H9 (cell line): ENCODE measurements at places on chromosomes 11 and 22.

- no peak for DNase-seq
Measured at GRCh38 chr11:95134491-95134890, 44.8 kb downstream of the ENDOD1 start.

- DNase-seq, result no peak
Measured at GRCh38 chr11:16226245-16226644, 130.1 kb downstream of the SOX6 start.

DNA sequence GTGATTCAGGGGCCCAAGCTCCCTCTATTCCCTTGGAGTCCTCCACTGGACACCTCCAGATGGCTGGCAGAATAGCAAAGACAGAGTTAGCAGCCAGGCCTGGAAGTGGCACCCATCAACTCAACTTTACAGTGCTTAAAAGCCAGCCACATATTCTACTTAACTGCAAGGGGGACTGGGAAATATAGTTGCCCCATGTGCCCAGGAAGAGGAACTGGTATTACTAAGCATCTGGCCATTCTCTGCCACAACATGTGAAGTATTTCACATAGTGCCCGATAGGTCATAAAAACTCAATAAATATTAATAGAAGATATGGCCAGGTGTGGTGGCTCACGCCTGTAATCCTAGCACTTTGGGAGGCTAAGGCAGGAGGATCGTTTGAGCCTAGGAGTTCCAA lies 5.5 kb upstream of the IL10RA start:
- no peak for DNase-seq

DNA sequence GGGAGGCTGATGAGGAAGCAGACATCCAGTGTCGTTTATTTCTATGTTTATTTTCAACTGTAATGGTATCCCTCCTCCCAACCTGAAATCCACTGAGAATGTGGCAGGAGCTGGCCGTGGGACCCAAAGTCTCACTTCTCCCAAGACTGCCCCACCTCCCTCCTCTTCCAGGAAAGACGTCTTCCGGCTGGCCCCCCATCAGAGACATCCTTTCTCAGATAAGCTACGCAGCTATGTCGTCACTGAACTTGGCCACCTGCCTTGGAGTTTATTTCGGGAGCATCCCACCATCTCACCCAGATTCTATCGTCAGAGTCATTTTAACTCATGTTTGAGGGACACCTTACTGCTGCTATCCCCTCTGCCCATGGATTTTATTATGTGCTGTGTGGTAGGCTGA lies 13.9 kb downstream of the TMEM184B start:
- DNase-seq, result no peak

DNA sequence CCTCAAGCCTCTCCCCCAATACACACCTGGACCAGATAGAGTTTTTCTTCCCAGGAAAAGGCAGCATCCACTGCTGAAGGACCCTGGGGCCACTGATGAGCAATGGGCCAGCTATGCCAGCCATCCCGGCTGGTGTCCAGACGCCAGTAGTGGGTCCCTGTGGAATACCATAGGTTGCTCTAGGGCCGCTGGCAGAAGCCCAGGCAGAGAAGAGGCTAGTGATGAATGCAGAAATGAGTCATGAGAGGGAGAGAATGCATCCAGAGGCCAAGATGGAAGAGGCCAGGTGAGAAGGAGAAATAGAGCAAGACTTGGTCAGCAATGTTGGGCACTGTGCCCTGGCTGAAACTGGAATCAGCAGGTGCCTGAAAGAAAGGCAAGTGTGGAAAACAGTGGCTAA lies 8.9 kb downstream of the HPX start:
- no peak for DNase-seq

DNA sequence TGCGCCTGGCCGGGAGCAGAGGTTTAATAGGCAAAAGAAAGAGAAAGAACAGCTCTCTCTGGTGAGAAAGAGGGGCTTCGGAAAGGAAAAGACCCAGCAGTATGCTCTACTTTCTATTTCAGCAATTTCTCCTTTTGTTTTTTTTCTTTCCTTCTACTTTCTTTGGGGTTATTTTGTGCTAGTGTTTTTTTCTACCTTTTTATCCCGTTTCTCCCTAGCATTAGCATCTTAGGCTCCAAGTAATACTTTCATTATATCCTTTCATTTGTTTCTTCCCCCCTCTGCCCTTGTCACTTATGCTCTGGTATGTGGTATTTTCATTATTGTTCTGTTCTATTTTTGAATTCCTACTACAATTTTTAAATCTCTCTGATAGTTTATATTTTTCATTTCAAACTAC lies 4.5 kb downstream of the SNU13 start:
- no peak for DNase-seq

- no peak for DNase-seq
Measured at GRCh38 chr11:38680166-38680565, 2082.1 kb upstream of the RAG2 start.

DNA sequence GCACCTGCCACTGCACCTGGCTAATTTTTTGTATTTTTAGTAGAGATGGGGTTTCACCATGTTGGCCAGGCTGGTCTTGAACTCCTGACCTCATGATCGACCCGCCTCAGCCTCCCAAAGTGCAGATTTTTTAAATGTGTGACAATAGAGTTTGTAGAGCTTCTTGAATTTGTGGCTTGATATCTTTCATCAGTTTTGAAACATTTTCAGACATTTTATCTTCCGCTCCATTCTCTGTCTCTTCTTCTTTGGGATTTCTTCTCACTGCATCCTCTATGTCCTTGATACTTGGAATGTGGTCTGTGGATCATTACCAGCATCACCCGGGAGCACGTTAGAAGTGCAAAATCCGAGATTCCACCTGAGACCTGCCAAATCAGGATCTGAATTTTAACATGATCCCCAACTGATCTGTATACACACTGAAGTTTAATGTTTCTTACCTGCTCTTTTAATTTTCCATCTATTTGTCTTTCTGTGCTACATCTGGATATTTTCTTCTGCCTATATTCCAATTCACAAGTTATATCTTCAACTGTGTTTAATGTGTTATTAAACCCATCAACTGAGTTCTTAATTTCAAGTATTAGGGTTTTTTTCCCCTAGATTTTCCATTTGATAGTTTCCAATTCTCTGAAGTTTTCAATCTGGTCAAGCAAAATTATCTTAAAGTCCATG lies 126.4 kb downstream of the CEP164 start:
- DNase-seq, result no peak

DNA sequence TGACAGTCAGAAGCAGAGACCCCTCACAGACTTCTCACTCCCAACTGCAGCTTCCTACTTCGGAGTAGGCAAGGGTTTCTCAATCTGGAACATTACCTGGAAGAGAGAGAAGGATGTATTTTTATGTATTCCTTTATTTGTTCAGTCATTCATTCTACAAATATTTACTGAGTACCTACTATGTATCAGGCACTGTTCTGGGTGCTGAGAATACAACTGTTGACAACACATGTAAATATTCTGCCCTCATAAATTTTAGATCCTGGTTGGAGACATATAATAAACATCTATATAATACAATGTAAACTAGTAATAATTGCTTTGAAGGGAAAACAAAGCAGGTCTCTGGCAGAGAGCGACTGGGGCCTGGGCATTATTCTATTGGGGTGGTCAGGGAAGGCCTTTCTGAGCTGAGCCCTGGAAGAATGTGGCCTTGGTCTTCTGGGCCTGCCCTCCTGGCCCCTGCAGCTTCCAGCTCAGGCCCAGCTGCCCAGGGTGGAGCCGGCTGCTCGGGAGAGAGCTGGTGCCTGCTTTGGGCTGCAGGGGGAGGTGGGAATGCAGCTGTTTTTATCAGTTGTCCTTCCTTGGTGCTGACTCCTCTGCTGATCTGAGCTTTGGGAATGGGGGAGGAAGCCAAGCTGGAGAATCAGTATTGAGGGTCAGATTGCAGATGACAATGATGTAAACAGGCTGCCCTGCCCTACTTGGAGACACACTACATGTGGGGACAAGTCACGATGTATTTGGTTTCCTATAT lies 46.8 kb downstream of the PKNOX2 start:
- DNase-seq, result no peak

DNA sequence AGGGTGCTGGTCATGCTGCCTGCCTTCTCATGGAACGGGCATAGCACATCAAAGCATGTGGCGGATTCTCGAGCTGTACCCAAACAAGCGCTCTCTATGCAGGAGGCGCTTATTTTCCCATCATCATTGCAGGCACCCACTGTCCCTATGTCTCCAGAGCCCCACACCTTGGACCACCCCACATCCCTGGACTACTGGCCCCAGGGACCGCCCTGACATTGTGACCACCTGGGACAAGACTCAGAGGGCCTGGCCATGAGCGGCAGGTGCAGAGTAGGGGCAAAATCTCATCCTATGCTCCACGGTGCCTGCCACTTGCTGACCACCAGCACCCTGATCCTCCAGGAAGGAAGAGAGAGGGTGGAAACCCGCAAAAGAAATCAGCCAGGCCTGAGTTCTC lies 170.4 kb downstream of the DSCAML1 start:
- no peak for DNase-seq

DNA sequence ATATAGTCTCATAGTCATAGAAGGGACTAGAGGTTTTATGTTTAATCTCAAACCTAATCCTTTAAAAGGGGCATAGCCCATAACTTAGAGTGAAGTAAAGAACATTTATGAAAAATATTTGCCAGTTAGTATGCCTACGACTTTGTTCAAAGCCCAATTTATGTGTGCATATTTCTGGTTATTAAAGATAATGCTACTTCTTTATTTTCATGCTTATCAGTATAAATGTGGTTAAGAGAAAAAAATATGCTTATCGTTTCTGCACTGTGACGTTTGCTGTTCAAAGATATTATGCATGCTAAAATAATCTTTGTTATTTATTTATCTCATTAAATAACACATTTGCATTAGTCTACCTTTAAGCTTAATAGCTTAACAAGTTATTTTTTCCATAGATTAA lies 343.9 kb downstream of the DYNC2H1 start:
- DNase-seq, result no peak

GRCh38 chr11:2447253-2447950 lies 2.6 kb downstream of the KCNQ1 start:
- DNase-seq, result no peak

DNA sequence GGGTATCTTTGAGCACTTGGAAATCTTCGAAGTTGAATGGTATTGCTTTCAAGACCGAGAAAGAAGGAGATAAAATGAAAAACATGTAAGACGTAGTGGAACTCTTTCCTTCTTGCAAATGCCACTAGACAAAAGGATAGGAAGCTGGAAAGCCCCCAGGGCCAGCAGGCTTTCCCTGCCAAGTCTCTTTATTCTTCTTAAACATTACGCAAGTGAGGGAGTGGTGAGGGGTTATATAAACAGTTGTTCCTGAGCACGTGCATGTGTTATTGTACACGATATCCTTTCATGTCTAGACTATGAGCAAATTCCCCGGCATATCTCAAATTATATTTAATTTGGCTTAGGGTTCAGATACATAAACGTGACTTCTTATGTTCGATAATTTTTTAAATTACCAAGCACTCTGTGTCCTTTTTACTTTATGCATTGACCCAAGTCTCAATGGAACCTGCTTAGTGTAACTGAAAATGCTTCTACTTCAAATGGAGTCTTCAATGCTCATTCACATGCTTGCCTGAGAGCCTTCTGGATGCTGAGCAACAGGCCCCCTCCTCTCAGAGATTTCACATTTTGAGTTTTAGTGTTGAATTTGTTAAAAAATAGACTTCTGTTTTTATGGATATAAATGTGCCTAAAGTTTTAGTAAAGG lies 59.0 kb downstream of the PPP2R1B start:
- DNase-seq, result no peak

- no peak for DNase-seq
Measured at GRCh38 chr22:49996518-49997250, 15.9 kb downstream of the IL17REL start.

DNA sequence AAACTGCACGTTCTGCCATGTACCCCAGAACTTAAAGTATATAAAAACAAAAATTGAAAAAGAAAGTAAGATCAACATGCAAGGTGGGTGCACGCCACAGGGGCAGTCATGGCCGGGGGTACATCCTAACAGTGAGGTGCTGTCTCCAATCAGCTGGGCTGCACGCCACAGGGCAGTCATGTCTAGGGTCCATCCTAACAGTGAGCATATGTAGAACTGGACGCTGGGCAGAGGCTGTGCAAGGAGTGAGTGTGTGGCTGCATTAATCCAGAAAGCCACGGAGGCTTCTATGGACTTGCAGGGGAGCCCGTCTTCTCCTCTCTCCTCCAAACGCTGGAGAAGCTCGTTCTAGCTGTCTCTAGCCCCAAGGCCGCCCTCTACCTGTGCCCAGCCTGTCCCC lies 1105.0 kb downstream of the BRD1 start:
- DNase-seq, result no peak

GRCh38 chr22:38243007-38243765 lies 29.6 kb downstream of the TMEM184B start:
- no peak for DNase-seq

DNA sequence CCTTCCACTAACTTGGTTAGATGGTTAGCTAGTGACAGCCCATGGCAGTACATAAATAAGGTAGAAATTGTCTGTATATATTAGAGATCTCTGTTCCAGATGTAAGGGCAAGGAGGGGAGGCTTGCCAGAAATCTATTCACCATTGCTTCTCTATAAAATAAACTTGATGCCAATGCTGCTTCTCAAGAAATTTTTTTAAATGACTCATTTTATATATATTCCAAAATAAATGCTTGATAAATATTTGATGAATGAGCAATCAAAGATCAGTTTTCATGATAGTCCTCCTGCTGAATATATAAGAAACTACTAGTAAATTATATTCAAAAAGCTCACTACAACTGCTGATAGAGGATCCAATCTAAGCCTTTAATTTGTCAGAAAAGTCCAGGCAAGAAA lies 710.6 kb upstream of the CCDC179 start:
- no peak for DNase-seq

DNA sequence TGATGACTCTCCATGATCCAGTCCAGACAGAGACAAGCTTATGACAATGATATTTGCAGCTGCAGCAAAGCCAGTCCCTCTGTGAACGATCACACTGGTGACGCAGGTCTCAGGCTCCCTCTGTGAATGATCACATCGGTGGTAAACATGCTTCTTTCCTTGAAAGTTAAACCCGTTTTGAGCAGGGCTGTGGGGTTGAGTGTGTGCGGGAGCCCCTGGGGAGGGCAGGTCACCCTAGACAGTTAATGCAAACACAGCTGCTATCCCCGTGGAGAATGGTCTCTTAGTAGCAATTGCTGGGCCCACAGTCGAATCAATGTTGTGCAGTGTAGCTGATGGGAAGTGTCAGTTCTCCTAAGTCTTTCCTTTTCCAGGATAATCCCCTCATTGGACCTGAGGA lies 71.0 kb upstream of the KIRREL3 start:
- no peak for DNase-seq

DNA sequence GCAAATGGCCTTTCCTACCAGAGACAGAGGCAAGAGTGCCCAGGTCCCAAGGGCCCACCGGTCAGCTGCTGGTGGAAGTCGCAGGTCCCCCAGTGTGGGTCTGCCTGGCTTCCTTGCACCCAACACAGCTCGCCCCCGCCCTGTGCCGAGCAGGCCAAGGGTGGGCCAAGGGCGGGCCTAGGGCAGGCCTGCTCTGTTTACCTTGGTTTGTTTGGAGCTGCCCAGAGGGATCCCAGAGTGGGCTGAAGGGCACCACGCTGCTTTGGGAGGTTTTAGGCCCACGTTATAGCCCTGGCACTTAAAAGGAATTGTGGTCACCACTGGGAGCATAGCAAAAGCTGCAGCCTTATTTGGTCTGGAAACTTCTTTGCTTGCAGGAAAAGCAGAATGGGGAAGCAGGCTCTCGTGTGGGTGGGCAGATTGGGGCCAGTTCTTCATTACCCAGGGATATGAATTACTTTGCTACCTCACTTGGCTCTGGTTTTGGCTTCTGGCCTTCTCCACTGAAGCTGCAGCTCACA lies 38.0 kb downstream of the MRGPRD start:
- DNase-seq, result no peak

GRCh38 chr11:119720311-119720913 lies 8.6 kb downstream of the NECTIN1 start:
- no peak for DNase-seq
